Inflammatory macrophage (primary cell): ENCODE measurements at places on chromosomes 4 and X.

GRCh38 chr4:36921476-36922216 is 322.9 kb upstream of the NWD2 start:
- no peak for DNase-seq

GRCh38 chrX:47232803-47233332 is at the start of gene USP11:
Gene USP11, plus strand, starts transcription at chrX:47233009. Its CDS starts 35 bp downstream, at chrX:47233044.
- peak; percentile 42 for DNase-seq

- DNase-seq, result no peak
These were observed 20.6 kb upstream of the SOX3 start for GRCh38 chrX:140525448-140525847.

- DNase-seq, result no peak
These were observed 16.2 kb downstream of the SH3RF1 start for GRCh38 chr4:169254546-169254983.

DNA sequence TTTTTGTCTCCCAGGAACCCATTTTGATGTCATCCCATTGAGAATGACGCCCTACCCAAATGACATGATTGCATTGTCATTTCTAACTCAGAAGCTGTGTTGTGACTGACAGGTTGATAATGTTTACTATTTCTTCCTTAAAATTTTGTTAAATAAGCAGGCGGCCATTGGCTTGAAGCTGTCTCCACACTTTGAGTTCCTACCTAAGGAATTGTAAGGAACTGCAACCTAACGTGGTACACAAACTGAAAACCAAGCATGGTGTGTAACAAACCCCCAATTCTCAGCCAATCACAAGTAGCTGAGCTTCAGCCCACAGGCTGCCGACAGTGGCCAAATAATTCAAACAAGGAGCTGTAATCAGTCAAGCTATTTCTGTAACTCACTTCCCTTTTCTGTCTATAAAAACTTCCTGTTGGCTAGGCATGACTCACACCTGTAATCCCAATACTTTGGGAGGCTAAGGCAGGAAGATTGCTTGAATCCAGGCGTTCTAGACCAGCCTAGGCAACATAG is 2.9 kb upstream of the MND1 start:
- peak; percentile 75 for DNase-seq

DNA sequence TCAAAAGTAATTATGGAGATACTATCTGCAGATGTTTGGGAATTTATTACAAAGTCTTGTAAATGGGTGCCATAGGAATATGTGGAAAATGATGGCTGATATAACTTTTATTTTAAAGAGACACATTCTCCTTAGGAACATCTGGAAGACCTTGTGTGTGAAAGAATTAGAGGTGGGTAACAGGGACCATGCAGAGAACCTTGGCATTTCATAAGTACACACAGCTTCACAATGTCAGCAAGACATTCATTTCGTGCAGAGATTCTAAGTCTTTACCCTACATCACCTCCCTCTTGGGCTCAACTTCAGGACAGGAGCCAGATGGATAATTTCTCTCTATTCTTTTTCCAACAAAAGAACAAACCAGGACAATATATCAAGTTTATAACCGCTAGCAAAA is 458.1 kb upstream of the INTU start:
- no peak for DNase-seq

DNA sequence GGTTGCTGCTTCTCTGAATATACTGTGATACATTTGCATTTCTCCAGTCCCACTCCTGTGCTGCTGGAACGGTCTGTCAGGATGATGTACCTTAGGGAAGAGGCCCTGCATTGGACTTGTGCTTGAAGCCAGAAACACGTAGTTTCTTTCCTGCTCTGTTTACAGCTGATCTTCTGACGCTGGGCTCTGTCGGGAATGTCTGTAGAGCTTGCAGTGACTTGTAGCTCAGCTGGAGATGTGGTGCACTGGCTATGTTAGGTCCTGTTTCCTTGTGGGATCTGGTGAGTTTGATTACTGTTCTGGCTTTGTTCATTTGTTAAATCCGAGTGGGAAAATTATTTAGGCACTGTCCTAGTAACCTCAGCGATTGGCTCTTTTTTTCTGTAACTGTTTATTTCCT is 137.2 kb upstream of the WDR1 start:
- DNase-seq, result no peak

DNA sequence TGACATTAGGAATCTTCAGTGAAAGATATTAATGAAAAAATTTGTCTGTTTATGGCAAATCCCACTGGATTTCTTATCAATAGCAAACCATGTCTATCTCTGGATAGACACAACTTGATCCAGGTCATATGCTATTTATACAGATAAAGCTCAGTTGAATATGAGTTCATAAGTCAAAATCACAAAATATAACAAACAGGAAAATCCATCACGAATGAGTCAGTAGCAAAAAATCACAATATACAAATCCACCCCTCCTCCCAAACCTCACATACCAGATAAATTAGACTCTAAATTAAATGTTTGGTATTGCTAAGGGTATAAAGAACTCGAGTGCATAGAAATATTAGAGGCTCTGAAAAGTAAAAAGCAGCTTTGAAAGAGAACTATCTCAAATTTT is 420.5 kb downstream of the TLL1 start:
- DNase-seq, result no peak

DNA sequence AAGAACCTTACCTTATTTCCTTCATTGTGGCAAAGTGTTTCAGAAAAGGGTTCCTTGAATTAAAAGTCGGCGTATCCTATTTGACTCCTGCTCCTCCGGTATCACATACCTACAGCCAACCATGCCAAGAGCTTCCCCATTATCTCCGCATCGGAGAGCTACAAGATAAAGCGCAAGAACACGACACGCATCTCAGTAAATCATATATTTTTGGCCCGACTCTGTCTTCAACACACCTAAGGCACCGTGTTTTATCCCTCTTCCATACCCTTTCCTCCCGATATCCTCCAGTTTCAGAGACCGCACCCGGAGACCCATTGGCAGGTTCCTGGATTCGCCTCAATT is 497 bp upstream of the THAP9 start:
- DNase-seq, result peak; percentile 32

DNA sequence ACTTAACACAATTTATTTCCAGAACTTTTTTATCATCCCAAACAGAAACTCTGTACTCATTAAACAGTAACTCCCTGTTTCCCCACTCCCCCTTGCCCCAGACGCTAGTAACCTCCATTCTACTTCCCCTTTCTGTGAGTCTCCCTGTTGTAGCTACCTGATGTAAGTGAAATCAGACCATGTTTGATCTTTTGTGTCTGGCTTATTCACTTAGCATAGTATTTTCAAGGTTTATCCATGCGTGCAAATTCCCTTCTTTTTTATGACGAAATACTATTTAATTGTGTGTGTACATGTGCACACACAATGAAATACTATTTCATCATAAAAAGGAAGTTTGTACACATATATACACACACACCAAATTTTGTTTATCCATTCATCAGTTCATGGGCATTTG is 5.2 kb downstream of the PKD2 start:
- peak; percentile 31 for DNase-seq

DNA sequence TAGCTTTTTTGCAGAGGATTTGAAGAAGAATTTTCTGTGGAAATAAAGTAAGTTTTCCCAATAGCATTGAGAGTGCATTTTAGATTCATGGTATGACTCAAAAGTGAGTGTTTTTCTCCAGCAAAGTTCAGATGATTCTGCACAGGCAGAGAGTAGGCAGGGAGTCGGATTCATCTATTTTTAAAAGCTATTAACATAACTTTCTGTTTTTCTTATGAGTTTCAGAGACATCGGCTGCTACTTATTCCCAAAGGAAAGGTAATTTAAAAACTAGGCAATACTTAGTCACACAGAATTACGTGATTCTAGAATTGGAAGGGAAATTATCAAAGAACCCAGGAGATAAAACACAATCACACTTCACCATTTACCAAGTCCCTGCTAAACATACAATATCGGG is 4.4 kb downstream of the CCDC110 start:
- DNase-seq, result no peak

- DNase-seq, result peak; percentile 59
These were observed 41.0 kb upstream of the GATB start for GRCh38 chr4:151801547-151802516.

- peak; percentile 87 for DNase-seq
These were observed 25.3 kb downstream of the STIM2 start for GRCh38 chr4:26885912-26886274.

DNA sequence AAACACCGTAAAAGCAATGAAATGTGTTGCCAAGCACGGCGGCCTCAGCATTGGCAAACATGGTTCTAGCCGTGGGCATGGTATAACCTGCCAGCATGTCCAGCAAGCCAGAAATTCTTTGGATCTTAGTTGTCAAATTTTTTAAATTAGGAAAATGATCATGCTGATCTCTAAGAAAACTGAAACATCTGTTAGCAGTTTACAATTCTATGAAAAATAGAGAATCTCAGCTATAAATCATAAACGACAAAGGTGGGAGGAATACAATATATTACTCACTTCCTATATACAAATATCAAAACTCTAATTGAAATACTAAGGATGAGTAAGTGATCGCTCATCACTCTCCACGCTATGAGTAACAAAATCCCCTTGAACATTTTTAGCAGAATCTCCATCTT is 130.3 kb downstream of the ADGRA3 start:
- DNase-seq, result no peak

DNA sequence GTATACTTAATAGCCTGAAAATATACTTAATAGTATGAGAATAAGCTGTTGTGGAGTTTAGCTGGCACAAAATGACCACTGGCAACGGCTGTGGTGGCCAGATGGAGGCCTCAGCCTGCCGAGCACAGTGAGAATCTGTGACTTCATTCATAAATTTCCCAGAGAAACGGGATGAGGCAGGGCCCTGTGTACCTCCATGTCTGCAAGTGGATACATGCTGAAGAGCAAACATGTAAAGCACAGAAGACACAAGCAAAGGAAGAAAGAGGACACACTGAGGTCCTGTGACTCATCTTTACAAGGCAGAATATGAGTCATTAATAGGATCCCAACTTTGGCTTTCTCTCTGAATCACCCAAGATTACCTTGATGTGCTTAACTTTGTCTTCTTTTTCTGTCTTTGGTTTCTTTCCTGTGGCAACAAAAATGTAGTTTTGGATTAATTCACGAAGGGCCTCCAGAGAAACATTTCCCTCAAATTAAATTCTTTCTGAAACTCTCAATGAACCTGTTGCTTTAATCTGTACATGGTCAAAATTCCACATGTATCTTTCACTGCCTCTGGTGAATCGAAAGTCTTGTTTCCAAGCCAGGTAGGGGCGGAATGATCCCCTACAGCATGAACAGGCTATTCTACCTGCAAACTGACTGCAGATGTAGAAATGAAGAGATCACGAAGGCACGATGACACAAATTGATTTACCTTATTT is 56.4 kb downstream of the IRF2 start:
- peak; percentile 38 for DNase-seq

DNA sequence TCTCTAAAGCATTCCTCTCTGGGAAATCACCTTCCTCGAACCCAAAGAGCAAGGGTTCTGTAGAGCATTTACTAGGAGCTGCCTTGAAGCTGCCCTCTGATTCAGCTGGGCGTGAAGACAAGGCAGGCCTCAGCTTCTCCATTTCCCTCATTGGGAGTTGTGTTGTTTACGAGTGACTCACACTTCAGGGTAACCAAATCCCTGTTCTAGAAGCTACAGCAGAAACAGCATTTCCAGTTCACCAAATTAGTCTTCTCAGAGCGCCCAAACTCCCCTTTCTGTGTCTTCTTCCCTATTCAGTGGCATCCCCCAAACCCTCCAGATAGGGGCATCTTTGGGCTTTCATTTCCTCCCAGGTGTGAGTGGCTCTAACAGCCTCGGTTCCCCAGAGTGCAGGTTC is 863 bp upstream of the XPNPEP2 start:
- DNase-seq, result peak; percentile 68

GRCh38 chr4:10031668-10032590 is 10.6 kb upstream of the SLC2A9 start:
- DNase-seq, result no peak
